Adrenal gland (tissue), 19 donors: ENCODE measurements at places on chromosomes 4 and X. TPM values are rescaled to one million over a fixed set of nuclear protein-coding genes. Genes with fewer than 3 reads are reported as not detected.

DNA sequence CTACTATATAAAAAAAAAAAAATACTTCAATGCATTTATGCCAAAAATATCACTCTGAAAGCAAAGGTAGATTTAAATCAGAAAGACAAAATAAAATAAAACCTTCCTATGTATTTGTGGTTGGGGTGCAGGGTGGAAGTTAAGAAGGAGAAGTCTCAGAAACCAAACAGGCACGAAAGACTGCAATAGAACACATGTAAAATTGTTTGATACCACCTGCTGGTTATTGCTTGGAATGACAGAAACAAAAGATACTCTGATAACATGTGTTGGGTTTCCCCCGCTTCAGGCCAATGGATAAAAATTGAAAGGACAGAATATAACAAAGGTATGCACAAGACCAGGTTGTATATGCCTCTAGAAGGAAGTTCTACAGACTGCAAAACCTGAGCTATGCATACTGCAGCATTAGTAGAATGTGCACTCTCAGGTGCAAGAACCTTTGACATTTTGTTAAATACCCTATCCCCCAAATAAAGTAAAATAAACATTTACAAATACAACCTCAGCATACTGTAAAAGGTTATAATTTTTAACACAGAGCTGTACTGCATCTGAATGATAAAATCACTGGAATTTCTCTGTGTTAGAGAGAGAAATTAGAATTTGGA lies 118.8 kb downstream of the GABRA2 start:
- no peak overlapping the region for H3K27ac ChIP-seq
- no peak overlapping the region for H3K4me3 ChIP-seq
- H3K36me3 ChIP-seq, result no peaks in the 10 kb centered on the region
- DNase-seq, result no peak
- H3K27me3 ChIP-seq, result no peaks in the 10 kb centered on the region
- no peaks in the 10 kb centered on the region for H3K4me1 ChIP-seq

GRCh38 chr4:134501973-134502643 lies 300.5 kb upstream of the PABPC4L start:
- H3K36me3 ChIP-seq, result no peaks in the 10 kb centered on the region
- DNase-seq, result no peak
- H3K4me1 ChIP-seq, result no peaks in the 10 kb centered on the region
- no peak overlapping the region for H3K4me3 ChIP-seq
- no peaks in the 10 kb centered on the region for H3K27me3 ChIP-seq

DNA sequence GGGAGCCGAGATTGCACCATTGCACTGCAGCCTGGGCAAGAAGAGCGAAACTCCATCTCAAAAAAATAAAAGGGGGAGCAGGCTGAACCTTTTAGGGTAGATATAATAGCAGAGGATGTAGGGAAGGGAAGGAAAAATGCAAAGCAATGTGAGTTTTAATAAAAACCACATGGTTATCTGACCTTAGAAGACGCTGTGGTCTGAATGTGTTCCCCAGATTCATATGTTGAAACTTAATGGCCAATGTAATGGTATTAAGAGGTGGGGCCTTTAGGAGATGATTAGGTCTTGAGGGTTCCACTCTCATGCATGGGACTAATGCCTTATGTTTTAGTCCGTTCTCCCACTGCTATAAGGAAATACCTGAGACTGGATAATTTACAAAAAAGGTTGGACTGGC lies 114.1 kb upstream of the STX18 start:
- no peak overlapping the region for H3K27ac ChIP-seq
- DNase-seq, result no peak
- H3K36me3 ChIP-seq, result no peaks in the 10 kb centered on the region
- no peaks in the 10 kb centered on the region for H3K27me3 ChIP-seq
- H3K4me3 ChIP-seq, result no peak overlapping the region
- no peaks in the 10 kb centered on the region for H3K4me1 ChIP-seq

The RASSF6 gene
- not detected for total RNA-seq

DNA sequence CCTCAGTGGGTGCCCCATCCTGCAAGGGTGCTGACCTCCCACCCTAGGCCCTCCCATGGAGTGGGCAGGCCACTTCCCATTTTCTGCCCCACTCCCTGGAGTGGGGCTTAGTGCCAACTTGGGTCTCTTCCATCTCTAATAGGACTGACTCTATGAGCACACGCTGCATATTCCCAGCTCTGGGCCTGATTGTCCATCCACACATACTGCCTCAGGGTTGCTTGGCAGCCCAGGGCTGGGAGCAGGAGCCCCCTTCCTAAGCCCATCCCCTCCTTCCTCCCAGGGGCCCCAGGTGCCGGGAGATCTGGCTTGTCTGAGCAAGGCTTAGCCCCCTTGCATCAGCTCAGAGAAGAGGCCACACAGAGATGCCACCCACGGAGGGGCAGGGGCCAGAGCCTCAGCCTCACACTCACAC lies 55.1 kb downstream of the PJA1 start:
- H3K27me3 ChIP-seq, result peaks cover 44% of the 10 kb centered on the region
- no peak overlapping the region for H3K4me3 ChIP-seq
- H3K36me3 ChIP-seq, result no peaks in the 10 kb centered on the region
- H3K27ac ChIP-seq, result no peak overlapping the region
- DNase-seq, result no peak

DNA sequence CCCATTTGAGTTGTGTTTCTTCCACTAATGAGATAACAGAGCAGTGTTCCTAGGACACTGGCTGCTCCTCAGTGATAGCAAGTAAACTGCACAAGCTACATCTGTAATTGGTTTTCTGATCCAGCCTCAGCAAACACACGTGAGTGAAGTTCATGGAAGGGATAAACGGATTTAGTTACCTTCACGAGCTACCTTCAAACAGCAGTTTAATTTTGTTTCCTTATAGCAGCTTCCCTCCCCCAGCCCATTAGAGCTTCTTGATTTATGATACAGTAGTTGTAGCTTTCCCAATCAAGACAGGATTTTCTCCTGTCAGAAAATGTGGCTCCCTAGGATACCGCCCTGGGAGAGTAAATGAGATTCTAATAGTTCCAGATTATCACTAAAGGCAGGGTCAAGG lies 634.2 kb upstream of the FAT1 start:
- no peaks in the 10 kb centered on the region for H3K4me1 ChIP-seq
- H3K36me3 ChIP-seq, result no peaks in the 10 kb centered on the region
- H3K27ac ChIP-seq, result no peak overlapping the region
- DNase-seq, result no peak
- no peaks in the 10 kb centered on the region for H3K27me3 ChIP-seq
